ENCODE measurements at places on chromosomes 12 and 14.

DNA sequence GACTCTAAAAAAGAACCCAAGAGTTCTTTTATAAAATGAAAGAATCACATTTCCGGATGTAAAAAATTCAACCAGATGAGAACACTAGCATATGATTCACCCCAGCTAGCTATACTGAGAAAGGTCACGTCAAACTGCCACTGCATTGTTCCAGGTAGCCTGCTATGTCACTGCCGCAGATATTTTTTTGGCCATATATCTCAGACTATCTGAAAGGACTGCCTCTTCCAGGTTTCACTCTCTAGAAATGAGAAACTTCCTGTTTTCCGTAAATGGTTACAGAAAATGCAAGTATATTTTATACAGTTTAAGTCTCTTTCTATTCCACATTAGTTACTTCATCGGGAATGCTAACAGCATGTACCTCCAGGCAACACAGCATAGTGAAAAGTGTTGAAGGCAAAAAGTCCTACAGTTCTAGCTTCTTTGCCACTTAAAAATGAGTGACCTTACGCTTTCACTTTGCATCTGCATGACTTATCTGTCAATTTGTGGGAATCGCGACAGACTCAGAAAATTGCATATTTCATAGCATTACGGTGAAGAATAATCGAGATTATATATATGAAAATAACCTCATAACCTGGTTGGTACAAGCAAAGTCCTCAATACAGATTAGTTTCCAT lies 105.2 kb downstream of the MED13L start:
- no peak for DNase-seq

DNA sequence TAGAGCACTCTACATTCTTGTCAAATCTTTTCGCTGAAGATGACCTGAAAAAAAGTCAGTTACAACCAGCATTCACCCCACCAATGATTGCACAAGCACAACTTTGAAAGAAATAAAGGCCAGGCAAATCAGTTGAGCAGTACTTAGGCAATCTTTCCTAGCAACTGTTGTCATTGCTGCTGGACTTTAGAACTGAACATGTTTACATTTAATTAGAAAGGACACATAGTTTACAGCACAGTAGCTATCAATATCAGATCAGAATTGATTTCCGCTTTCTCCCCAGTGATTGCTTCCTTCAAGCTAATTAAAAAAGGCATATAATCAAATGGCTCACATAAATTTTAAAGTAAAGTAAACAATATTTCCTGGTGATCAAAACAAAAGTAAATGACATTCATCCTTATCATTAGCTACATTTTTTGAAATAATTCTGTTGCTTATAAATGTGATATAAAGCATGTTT lies 128.4 kb downstream of the FOXA1 start:
- no peak for DNase-seq

DNA sequence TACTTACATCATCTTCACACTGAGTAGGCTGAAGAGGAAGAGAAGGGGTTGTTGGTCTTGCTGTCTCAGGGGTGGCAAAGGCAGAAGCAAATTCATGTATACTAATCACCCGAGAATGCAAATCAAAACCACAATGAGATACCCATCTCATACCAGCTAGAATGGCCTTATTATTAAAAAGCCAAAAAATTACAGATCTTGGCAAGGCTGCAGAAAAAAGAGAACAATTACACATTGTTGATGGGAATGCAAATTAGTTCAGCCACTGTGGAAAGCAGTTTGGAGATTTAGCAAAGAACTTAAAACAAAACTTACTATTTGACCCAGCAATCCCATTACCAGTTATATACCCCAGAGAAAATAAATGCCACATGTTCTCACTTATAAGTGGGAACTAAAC lies 154.9 kb downstream of the SEC23A start:
- DNase-seq, result no peak

DNA sequence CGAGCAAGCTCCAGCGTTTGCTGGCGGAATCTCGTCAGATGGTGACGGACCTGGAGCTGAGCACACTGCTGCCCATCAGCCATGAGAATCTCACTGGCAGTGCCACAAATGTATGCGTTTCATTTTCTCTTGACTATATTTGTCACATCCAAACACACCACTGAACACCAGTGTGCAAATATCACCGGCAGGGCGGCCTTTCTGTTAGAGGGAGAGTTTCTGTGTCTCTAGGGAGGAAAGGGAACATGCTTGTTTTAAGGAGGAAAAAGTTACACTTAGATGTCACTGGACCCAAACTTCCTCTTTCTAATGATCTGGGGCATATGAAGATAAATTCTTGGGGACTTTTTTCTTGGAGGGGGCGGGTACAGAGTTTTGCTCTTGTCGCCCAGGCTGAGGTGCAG lies 21.9 kb upstream of the HIP1R start:
- DNase-seq, result no peak

DNA sequence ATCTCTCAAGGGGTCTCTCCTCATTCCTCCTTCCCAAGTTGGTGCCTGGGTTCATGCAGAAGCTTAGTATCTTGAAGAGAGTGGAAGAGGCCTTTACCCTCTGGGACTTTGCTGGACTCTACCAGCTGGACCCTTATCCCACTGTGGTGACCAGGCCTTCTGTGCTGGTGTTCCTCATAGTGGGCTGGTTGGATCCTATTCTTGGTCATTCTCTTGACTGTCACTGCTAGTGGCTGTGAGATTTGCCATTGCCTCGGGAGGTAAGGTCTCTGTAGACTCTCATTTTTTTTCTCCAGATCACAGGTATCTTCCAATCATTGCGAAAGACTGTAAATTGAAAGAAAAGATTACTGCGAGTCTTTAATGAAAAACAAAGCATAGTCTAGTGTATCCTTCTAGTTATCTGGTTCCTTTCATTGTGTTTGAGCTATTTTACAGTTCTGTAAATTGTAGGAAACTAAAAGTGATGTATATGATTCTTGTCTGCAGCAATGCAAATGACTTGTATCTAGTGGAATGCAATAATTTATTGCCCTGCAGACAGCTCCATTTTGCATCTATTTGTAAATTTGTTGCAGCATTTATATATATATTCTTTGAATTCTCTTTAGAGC lies 217.9 kb downstream of the AEBP2 start:
- DNase-seq, result no peak

GRCh38 chr12:88538250-88538649 lies 42.0 kb downstream of the KITLG start:
- DNase-seq, result no peak

DNA sequence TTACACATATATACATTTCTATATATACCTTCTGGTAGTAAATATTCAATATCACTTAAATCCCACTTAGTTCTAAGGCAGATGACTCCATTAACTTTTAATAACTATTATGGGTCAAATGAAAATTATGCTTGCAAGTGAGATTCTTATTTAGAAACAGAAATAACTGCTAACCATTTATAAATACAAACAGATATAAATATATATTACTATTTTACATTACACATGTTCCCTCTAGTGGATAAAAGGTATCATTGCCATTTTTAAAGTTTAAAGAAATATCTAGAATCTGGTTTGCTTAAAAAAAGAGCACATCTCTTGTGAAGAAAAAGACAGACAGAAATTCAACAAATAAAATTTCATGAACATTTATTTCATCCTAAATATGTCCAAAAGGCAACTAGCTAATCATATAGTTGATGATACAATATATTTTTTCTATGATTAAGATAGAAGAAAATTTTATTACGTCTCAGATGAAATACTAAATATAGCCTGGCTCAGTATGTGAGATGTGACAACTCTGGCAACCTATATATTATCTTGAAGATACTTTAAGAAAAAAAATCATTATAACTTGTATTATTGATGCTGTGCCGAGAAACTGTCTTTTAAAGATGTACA lies 11.7 kb upstream of the RAD51AP1 start:
- no peak for DNase-seq

DNA sequence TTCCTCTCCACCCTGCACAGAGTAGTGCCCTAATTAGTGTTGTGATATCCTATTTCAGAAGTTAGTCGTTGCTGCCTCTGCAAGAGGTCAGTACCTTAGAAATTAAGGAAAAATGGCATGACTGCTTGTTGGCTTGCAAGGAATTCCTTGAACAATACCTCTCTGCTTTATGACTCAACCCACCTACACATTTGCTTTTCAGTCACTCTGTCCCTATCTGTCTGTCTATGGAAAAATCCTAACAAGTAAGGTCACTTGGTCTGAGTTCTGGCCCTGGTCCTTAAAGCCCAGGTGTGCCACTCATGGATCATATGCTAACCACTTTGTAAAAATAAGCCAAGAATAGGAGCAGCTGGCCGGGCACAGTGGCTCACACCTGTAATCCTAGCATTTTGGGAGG lies 116.4 kb upstream of the ATF1 start:
- DNase-seq, result no peak

- DNase-seq, result no peak
Observed at GRCh38 chr12:124033859-124034258, 60.8 kb downstream of the ZNF664 start.

DNA sequence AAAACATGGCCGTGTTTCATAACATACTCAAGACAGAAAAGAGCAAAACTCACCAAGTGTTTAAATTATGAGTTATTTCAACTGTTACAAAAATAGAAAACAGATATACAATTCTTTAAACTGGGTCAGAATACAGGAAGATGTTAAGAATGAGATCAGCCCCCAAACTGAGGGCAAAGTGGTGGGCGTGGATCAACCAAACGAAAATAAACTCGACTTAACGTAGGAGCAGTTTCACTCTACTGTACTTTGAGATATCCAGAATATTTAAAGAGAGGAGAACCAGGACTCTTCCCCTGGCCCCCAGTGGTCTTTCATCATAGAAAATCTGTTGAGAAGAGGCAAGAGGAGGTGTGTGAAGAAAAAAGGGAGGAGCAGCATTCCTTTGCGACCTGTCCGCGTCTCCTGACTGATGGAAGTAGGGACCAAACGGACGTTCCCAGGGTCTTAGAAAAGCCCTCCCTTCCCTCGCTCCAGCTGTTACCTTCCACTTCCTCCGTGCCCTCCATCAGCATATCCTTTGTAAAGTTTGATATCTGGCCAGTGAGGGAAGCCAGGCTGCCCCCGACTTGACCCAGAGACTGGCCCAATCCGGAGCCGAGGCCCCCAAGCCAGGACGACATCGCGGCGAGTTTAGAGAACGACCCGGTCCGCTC lies 668 bp downstream of the TRIP11 start:
- no peak for DNase-seq

GRCh38 chr14:80771201-80771600 lies 170.3 kb downstream of the CEP128 start:
- no peak for DNase-seq

- DNase-seq, result no peak
Observed at GRCh38 chr12:125014526-125014925, 21.1 kb downstream of the BRI3BP start.

DNA sequence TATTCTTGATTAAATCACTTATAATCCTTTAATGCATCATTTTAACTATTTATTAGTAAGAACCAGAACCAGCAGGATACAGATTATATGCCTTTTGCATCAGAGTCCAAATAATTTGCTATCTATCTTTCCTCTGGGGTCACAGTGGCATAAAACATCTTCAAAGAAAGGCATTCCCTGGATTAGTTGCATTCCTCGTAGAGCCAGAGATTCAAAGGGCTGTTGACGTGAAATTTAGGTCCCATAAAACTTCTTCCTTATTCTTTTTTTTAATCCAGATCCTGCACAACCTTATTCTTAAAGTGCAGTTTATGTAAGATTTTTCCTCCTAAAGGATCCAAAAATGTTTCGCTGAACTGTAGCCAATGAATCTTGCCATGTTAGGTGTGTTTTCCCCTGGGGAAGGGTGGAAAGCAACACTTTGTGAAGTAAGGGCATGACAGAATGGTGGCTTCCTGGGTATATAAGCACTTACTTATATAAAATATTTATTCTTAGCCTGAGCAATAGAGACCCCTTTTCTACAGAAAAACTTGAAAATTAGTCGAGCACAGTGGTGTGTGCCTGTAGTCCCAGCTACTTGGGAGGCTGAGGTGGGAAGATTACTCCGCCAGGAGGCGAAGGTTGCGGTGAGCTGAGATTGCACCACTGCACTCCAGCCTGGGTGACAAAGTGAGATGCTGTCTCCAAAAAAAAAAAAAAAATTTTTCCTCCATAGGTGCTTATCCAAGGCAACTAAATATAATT lies 208.7 kb downstream of the PCNX1 start:
- DNase-seq, result no peak

DNA sequence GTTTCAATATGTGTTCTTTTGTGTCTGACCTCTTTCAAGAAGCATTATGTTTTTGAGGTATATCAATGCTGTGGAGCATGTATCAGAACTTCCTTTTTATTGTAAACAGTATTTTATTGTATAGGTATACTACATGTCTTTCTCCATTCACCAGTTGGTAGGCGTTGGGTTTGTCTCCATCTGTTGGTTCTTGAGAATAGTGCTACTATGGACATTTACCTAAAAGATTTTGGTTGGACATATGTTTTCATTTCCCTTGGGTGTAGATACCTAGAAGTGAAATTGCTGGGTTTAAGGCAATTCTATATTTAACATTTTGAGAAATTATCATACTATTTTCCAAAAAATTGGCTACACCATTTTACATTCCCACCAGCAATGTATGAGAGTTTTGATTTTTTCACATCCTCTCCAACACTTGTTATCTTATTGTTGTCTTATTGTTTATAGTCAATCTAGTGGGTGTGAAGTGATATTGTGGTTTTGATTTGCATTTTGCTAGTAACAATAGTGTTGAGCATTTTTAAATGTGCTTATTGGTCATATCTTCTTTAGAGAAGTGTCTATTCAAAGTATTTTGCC lies 409.2 kb downstream of the IPO8 start:
- DNase-seq, result no peak

- no peak for DNase-seq
Observed at GRCh38 chr14:28867571-28867970, 101.0 kb downstream of the FOXG1 start.

GRCh38 chr14:99484106-99484505 lies 2.9 kb downstream of the CCNK start:
- no peak for DNase-seq

DNA sequence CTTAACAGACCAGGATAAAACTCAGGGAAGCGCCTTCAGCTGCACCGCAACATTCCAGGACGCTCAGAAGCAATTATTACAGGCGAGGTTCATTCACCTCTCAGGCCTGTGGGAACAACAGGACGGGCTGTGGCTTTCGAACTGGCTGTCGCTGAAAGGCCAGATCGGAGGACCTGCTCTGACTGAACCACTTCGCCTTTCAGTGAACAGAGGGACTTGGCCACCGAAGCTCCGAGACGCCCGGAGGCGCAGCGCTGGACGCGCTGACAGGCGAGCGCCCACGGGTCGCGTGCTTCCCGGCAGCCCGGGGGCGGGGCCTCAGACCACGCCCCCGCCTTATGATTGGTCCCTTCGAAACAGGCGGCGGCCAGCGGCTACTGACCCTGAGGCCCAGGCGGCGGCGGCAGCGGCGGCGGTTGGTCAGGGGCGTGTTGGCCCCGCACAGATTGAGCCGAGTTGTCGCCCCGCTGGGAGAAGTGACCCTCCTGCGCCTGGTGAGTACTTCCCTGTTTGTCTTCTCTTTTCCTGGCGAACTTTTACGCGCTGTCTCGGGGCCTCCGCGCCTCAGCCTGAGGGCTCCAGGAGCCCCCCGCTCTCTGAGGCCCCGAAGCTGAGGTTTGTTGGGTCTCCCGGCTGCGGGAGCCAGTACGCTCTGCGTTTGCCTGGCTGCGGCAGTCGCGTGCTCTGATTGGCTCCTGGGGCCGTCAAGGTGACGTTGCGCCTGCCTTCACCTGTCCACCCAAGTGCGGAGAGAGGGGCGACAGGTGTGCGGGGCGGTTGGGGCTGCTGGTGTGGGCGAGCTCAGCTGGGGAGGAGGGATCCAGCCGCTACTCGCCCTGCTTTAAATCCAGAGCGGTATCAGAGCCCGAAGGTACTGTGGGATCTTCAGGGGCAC lies at the start of gene GAS2L3:
Gene GAS2L3, plus strand, starts transcription at position 393 of the 895 bp plus-strand sequence. CDS start 21,221 bp downstream, outside the sequence.
- peak; percentile 91 for DNase-seq

Data from coronary artery (tissue), 2 donors.